ENCODE measurements at places on chromosomes 1 and 21.

- DNase-seq: no peak
Observed at GRCh38 chr1:221845650-221846371, 103.9 kb upstream of the DUSP10 start.

DNA sequence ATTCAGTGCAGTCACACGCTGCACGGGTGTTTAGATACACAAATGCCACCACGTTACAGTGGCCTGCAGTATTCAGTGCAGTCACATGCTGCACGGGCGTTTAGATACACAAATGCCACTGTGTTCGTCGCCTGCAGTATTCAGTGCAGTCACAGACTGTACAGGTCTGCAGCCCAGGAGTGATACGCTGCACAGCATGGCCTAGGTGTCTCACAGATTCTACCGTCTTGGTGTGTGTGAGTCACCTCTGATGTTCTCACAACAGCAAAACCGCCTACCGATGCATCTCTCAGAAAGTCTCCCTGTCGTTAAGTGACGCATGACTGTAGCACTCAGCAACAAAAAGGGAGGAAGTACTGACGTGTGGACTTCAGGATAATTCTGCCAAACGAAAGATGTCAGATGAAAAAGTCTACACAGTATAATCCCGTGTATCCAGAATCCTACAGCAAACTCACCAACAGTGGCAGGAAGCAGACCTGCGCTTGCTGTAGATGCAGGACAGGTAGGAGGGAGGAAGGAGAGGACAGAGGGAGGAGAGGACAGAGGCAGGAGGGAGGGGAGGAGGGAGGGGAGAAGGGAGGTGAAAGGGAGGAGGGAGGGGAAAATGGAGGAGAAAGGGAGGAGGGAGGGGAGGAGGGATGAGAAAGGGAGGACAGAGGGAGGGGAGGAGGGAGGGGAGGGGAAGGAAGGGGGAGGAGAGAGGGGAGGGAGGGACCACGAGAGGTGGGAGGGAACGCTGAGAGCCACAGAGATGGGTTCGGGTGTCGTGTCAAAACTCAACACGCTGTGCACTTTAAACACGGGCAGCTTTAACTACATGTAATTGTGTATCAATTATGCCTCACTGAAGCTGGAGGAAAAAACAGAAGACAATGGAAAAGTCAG is 36.3 kb upstream of the PCBP3 start:
- DNase-seq: peak; percentile 43

DNA sequence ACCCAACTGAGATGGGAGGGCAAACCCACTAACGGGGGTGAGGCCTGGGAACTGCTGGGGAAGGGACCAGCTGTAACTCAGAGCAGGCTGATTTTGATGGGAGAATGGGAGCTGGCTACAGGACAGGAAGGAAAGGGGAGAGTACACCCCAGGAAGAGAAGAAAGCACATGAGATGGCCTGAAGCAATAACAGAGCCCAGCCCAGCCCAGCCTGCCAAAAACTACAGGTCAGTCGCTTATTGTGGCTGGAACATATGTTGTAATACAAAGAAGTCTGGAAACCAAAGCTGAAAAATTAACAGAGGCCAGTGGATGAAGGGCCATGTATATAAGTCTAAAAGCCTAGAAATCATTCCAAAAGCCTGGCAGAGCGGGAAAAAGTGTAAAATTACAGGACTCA is 1.6 kb downstream of the ITLN2 start:
- DNase-seq: no peak

GRCh38 chr1:245153552-245154428 is 995 bp upstream of the KIF26B start:
- no peak for DNase-seq

DNA sequence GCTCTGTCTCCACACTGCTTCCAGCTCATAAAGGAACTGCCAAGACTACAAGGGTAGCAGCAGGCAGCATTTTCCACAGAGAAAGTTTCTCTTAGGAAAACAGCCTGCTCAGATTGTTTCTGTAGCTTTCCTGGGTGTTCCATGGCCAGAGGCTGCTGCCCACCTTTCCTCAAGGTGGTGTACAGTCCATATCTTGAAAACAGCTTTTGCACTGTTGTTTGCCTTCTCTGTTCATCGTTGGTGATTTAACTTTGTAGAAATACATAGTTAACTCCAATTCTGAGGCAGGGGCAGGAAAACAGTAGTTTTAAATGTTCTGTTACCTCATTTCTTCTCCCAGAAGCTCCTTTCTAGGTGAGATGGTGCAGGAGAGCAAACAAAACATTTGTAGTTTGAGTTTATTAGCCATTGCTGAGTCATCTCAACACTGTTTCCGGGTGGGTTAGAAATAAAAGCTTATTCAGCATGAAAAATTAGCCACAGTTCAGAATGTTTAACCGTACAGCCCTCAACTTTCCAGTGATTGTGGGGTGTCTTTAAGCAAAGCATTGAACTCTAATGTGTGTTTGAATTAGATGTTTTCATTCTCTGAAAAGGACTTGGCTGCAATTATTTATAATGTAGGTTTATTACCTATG is 41.7 kb downstream of the DIP2A start:
- no peak for DNase-seq

DNA sequence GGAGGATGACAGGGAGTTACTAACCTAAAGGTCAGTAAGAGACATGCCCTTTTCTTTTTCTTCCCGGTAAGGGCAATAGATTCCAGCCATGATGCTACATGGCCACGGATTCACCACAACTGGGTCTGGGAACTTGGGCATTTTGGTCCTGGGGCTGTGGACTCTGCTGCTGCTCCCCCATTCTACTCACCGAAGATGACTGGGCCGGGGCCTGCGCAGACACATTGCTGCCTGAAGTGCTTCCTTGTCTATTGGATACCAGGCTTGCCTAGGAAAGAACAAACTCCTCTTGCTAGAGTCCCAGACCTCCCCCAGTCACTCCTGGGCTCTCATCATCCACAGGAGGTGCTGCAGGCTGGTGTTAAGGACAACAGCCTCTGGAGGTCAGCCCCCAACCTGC is 49.9 kb upstream of the A3GALT2 start:
- no peak for DNase-seq

- DNase-seq: no peak
Observed at GRCh38 chr1:54461731-54462596, 55.8 kb upstream of the SSBP3 start.

GRCh38 chr1:152725261-152725660 is 17.3 kb downstream of the LCE4A start:
- DNase-seq: no peak

Measured in T-helper 1 cell (primary cell).